ENCODE measurements at places on chromosomes 2 and 18.

DNA sequence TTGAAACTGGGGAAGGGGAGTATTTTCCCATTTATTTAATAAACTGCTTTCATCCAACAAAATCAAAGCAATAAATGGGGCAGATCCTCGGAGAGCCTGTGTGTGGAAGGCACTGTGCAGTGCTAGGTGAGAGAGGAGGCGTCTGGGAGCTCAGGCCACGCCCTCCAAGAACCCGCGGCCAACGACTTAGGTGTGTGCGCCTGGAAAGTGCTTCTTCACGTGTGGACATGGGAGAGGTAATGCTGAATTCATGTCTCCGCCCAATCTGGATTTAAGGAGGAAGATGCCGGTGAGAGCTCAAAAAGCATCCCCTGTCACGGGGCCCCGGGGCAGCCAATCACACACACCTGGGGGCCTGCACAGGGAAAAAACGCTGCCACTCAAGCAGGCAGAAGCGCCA lies 77.4 kb downstream of the HDAC4 start:
- DNase-seq = no peak

DNA sequence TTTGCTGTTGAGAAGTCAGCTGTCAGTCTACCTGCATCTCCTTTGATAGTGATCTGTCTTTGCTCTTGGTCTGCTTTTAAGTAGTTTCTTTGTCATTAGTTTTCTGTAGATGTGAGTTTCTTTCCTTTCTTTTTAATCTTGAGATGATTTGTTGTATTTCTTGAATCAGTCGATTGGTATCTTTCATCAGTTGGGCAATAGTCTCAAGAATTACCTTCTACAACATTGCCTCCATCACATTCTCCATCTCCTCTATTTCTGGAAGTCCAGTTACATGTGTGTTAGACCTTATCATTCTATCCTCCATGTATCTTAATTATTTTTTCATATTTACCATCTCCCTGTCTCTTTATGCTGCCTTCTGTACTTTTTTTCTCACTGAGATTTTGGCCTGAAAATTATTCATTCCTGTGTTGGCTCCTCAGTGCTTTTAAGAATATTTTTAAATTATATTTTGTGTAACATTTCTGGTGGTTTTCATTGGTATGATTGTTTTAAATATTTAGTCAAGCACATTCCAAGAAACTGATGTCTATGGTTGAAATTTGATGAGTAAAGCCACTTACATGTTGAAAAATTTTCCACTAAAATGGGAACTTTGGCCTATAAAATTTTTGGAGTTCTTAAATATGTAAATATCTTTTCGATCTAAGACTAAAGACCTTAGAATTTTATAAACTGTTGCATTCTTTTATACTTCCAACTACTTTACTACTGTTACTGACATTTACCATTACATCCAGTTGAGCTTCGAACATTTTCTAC lies 239.5 kb upstream of the MGAT5 start:
- no peak for DNase-seq

DNA sequence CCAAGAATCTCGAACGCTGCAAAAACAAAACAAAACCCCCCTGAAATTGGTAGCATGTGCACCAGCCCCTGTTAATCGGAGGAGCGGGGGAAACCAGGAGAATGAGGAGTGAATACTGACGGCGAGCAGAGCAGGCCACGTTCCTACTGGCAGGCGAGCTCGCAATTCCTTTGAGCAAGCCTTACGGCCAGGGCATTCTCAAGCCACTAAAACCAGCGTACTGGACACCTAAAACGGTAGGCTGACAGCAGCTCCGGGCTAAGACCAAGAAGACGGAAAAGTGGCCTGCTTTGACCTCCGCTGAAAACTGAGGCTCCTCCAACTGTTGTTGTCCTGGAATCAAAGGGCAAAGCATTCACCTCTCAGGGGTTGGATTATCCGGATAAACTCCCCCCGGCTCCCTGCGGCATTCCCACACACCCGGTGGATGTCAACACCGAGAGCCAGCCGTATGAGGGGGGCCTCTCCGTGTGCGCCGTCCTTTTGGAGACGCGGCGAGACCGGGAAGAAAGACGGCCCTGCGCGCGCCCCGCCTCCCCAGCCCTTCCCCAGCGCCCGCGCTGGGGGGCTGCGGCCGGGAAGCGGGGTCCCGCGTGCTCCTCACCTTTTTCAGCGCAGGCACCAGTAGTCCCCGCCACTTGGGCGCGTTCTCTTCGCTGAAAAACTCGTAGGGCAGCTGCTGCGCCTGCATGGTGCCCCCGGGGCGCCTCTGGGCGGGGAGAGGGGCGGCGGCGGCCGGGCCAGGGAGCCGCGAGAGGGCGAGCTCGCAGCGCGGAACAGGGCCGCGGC lies 925 bp downstream of the SOS1 start:
- DNase-seq = peak; percentile 71

GRCh38 chr2:119377993-119378345 lies 11.2 kb downstream of the DBI start:
- no peak for DNase-seq

GRCh38 chr2:203809084-203809521 lies 58.5 kb upstream of the CTLA4 start:
- no peak for DNase-seq

- DNase-seq = peak; percentile 24
Observed at GRCh38 chr2:233354971-233355574, 779 bp downstream of the DGKD start.

GRCh38 chr2:215418064-215418963 lies 17.6 kb downstream of the FN1 start:
- no peak for DNase-seq

DNA sequence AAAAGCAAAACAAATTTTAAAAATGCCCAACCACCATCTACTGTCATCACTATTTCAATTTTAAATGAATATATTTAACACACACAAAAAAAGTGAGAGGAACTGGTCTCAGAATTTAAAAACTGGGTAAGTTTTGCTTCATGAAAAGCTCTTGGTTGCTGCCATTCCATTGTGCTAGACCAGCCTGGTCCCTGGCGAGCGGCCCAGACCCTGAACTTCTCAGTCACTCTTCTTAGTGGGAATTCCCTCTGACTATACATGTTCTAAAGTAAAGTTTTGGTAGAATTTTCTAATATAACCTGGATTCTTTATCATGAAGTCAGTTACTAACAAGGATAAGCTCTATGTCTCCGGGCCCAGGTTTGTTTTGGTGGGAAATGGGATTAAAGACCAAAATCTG lies 34.8 kb upstream of the TMEM177 start:
- DNase-seq = no peak

GRCh38 chr2:3422161-3422779 lies 42.8 kb downstream of the TRAPPC12 start:
- no peak for DNase-seq

DNA sequence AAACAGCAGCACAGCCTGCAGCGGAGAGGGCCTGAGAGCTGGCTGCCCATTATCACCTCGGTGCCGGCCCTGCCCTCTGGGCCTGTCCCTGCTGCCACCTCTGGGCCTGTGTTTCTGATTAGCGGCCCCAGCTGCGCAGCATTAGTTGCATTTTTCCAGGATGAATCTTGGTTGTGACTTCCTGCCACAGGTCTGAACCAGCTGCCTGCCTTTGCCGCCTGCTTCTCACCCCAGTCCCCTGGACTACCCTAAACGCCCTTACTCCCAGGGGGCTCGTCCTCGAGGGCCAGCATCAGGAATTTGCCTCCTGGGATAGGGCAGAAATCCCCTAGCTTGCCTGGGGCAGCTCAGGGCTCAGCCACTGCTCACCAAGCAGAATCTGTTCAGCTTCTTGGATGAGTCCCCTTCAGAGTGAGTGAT lies 342.8 kb downstream of the DYSF start:
- DNase-seq = no peak

- no peak for DNase-seq
Observed at GRCh38 chr2:40095000-40095399, 315.9 kb upstream of the THUMPD2 start.

DNA sequence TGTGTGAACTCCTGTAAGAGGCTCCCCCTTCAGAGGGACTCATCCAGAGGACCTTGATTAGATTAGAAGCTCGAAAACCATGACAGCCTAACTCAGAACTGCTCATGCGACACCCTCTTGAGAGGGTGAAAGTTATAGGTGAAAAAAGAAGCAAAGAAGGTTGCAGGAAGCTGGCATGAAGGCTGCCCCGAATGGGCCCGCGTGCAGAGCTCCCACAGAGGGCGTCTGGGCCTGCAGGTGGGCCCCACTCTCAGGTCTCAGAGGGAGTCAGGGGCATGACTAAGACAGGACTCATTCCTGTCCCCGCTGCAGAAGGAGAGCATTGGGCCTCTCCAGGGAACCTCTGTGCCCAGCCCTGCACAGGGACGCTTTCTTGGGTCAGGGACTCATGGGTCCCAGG lies 235.4 kb downstream of the EIPR1 start:
- DNase-seq = no peak

DNA sequence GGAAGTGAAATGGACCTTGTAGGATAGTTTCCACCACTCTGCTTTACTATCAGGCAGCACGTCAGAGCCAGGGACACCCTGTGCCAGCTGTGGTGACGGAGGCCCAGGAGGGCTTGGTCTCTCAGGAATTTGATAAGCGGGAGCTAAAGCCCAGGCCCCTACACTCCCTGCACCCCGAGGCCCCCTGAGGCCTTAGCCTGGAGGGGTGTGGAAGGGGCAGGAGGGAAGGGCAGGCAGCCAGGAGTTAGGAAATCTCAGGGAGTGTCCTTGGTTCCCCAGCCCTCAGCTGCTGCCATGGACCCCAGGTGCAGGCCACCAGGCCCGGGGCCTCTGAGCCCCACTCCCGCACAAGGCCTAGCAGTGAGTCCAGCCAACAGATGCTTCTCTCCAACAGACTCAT lies 38.2 kb downstream of the PDIA6 start:
- no peak for DNase-seq

GRCh38 chr2:222319586-222320435 lies 21.0 kb upstream of the PAX3 start:
- DNase-seq = peak; percentile 44

- no peak for DNase-seq
Observed at GRCh38 chr2:143559147-143559546, 429.9 kb downstream of the ARHGAP15 start.

DNA sequence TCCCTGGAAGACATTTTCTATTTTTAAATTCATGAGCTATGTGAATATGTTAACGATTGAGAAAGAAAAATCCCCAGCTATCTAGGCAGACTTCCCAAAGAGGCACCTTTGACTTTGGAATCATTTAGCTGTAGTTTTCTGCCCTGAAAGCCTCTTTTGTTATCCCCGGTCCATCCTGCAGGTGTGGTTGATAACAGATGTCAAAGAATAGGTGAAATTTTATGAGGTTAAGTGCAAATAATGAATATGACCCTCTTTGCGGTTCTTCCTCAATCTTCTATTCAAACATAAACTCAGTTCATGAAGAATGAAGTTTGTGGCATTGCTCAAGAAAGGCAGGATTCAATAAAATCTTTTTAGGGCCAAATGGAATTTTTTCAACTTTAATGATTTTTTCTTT lies 51.6 kb upstream of the ATP8B1 start:
- DNase-seq = no peak

- DNase-seq = no peak
Observed at GRCh38 chr18:3666526-3667254, 216.7 kb downstream of the TGIF1 start.

DNA sequence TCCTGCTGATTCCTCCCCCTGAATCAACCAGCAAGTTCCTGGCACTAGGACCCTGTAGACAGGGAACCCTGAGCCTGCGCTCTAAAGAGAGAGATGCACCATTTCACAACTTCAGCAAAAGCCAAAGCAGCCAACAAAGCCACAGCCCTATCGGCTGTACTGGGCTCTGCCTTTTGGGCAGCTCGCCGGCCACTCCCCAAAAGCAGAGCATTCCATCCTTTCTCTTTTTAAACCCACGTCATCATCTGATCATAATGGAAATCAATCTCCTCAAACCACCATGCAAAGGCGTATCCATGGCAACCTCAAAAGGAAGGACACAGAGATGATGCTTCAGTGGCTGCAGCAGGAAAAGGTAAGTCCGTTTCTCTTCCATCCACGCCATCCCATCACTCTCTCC lies 5.3 kb upstream of the DCTN1 start:
- DNase-seq = no peak

- DNase-seq = no peak
Observed at GRCh38 chr2:145724311-145724898, 1204.5 kb upstream of the ZEB2 start.

- no peak for DNase-seq
Observed at GRCh38 chr2:51410331-51410730, 378.4 kb upstream of the NRXN1 start.

- peak; percentile 63 for DNase-seq
Observed at GRCh38 chr18:35577045-35577848, 4.3 kb upstream of the GALNT1 start.

DNA sequence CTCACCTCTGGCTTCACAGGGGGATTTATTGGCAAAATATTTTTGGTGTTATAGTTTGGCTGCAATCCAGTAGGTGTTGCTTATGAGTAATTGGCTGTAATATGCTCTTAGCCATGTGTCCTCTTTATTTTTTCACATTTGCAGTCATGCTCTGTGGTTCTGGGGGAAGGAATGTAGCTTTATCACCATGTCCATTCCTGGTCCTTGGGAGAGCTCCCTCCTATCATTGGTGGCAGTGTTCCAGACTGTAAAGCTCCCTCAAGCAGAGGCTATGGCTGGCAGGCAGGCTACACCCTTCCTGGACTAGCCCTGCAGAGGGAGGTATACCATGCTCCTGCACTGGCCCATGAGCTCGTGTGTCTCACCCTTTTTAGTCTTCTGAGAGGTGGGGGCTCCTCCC lies 120.0 kb upstream of the FSIP2 start:
- no peak for DNase-seq

- DNase-seq = no peak
Observed at GRCh38 chr2:98376301-98376910, 30.1 kb downstream of the CNGA3 start.

- no peak for DNase-seq
Observed at GRCh38 chr2:68423966-68424650, 43.0 kb downstream of the FBXO48 start.

- peak; percentile 51 for DNase-seq
Observed at GRCh38 chr18:48948112-48949049, 2.4 kb downstream of the SMAD7 start.

GRCh38 chr2:237648016-237648381 lies 20.6 kb downstream of the LRRFIP1 start:
- no peak for DNase-seq

DNA sequence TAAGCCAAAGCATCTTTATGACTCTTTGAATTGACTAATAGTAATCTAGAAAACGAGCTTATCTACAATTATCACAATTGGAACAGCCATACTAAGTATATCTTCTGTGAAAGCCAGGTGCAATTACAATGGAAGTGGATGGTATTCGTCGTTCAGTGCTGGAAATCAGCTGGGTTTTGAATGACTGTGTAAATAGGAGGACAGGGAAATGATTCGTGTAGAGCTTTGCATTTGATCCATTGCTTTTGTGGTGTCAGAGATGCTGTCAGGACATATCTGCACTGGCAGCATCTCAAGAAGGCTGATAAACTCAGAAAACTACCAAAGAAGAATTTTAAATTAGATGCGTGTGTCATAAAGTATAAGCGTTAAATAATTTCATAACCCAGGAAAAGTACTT lies 187.1 kb downstream of the ZNF407 start:
- DNase-seq = no peak

DNA sequence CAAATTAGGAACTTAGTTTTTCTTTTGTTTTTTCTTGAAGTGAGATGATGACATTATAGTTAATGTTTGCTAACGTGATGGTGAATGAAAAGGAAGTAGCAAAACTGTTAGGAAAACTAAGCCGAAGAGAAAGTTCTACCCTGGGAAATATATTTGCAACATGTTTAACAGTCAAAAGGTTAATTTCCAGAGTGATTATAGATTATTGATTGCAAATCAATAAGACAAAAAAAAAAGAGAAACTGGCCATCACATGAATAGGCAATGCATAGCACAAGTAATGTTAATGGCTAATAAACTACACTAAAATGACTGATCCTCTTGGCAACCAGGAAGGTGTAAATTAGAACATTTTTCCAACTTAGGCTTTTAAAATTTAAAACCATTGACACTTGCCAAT lies 26.0 kb upstream of the AMMECR1L start:
- DNase-seq = no peak

GRCh38 chr18:37491526-37491925 lies 74.1 kb downstream of the CELF4 start:
- DNase-seq = no peak

Data from activated CD4-positive, alpha-beta memory T cell treated with anti-CD3 and anti-CD28 coated beads for 36 hours (primary cell).